Stimulated activated CD4-positive, alpha-beta T cell treated with anti-CD3 and anti-CD28 coated beads, Interleukin-4, amount 100 ng/mL, for 24 hours (primary cell): ENCODE measurements at places on chromosomes 1 and 21.

- no peak for DNase-seq
These were observed 27.0 kb upstream of the IL12RB2 start for GRCh38 chr1:67280696-67281095.

DNA sequence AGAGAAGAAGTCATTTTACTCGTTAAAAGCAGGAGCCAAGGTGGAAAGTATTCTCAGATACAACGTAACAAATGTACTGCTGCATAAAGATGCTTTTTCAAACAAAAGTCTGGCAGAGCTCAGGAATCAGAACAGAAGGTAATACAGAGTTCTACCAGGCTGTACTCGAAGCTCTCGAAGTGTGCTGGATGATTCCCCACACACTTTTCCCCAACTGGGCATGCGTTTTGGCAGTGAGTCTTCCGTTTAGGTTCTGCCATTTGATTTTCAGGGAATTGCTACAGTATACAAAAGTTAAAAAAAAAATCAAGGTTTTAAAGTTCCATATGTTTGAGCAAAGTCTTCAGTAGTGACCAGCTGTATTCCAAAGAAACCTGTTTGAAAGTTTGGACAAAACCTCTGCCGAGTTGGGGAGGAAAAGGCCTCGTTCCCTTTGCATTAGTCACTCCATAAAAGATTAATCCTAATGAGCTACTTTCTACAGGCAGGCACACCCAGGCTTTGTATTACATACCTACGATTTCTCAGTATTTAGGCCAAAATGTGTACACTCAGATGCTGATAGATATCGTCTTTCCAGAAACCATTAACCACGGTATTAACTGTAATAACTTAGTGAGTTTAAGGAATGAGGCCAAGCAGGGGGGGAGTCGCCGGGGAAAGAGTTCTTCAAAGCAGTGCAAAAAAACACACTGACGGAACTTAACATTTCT is 477.1 kb downstream of the LMO4 start:
- no peak for DNase-seq

- DNase-seq, result no peak
These were observed 12.0 kb upstream of the ZNF362 start for GRCh38 chr1:33244143-33244808.

- DNase-seq, result no peak
These were observed 104.1 kb upstream of the KLHDC7A start for GRCh38 chr1:18376661-18377060.

GRCh38 chr1:236416165-236416564 is 22.1 kb downstream of the EDARADD start:
- DNase-seq, result no peak

- no peak for DNase-seq
These were observed 494.7 kb upstream of the ADGRL2 start for GRCh38 chr1:81305997-81306452.

DNA sequence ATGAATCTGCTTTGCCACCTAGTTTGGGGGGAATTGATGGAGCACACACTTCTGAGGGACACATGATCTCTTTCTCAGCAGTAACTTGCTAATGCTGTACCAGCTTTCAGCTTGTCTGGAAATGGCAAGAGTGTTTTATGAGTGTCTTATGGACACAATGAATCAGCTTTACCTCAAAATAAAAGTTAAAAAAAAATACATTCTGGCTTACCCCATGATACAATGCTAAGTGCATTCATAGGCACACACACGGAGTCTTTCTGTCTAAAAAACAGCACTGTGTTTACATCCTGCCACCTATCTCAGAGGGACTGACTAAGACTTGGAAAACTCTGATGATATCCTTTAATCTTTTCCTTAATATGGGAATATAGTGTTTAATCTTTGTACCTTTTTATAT is 455.5 kb upstream of the ADAMTS5 start:
- DNase-seq, result no peak

- DNase-seq, result no peak
These were observed 9.5 kb downstream of the TRAF5 start for GRCh38 chr1:211336161-211336560.

DNA sequence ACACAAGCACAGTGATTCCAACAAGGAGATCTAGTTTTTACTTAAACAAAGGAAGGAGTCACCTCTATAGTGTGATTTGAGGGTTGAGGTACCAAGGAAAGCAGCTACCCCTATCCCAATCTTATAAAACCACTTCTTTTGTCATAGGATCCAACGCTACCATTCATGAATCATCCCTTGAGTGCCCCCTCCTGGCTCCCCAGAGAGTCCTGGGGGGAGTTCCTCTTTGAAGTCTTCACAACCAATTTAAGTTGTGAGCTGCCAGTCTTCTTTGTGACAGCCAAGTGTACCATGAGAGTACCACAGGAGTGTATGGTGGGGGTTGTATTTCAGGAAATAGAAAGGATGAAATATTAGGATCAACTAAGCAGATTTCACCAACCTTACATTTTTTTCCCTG is 39.1 kb upstream of the NHLH2 start:
- DNase-seq, result no peak
